ENCODE measurements at places on chromosomes 3 and 15.

GRCh38 chr3:120875989-120876388 lies 32.0 kb upstream of the STXBP5L start:
- DNase-seq, result no peak

DNA sequence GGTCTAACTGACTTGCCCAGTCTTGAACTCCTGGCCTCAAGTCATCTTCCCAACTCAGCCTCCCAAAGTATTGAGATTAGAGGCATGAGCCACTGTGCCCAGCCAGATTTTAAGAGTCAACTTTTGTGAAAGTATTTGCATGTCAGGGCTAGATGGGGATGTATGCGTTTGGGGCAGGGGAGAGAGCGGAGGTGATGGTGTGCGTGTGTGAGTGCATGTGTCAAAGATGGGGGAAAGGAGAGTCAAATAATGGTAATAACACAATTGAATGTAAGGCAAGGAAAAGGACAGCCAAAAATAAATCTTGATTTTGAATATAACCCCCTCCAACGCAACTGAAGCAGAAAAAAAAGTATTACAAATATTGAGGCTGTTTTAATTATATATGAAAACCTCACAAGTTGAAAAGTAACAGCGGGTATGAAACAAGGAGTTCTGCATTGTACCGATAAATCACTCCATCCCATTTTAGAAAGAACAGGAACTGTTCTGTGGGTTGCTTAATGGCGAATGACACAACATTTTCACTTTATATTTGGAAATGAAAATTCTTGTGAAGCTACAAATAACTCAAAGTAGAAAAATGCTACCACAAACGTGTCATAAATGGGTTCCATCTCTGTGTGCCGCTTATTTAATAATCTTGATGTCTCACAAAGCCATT lies 29.9 kb upstream of the LDHAL6B start:
- no peak for DNase-seq

DNA sequence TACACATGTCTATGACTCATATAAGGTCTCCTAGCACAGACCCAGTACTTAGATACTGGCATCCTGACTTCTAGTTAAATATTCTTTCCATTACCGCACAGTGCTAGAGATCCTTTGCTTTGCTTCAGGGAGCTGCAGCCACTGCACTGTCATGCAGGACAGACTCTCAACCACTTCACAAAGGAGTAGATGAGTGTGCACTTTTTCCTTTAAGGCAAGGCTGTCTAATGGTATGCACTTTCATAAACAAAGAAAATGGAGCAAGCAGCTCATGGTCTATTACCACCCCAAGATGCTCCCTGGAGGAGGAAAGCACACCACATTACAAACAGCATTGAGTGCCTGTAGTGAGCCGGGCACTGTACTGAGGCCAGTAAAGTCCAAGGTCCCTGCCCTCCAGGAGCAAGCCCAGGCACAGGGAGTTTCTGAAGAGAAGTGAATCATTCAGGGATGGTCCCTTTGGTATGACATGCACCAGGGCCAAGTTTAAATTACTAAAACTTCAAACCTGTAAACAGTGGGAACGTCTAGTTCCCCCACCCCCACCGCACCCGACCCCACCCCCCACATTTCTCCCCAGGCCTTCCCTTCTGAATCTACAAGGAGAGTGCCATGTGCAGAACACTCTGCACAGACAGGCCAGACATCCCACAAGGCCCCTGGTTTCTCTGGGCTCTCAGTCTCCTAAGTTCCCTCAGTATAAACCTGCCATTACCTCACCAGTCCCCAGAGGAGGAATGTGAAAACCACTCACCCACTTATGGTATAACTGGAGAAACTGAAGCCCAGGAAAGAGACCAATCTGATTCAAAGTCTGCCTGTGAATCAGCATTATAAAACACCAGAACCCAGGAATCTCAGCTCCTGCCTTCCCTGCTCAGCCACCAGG lies 107.8 kb upstream of the BCL6 start:
- DNase-seq, result no peak

- DNase-seq, result no peak
Observed at GRCh38 chr3:109241459-109242186, 74.7 kb downstream of the DPPA2 start.

DNA sequence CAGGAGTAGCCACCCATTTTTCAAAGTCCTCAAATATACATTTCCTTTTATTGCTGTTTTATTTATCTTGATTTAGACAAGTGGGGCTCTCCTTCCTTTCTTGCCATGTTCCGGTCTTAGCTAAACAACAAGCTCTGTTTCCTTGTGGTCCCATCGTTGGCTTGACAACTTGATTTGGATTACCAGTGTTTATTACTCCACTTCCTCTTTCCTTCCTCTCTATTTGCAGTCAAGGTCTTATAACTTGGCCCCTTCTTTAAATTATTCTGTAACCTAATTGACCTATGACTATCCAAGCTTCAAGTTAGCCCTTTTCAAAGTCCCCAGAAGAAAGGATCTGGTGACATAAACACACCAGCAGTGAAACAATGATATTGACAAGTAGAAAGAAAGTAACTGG lies 130.6 kb upstream of the STT3B start:
- DNase-seq, result no peak

- no peak for DNase-seq
Observed at GRCh38 chr3:152277198-152277597, 8.5 kb downstream of the MBNL1 start.

GRCh38 chr3:76353683-76354082 lies 568.3 kb upstream of the ZNF717 start:
- peak; percentile 35 for DNase-seq

- DNase-seq, result no peak
Observed at GRCh38 chr3:107975529-107976201, 115.2 kb downstream of the CD47 start.

GRCh38 chr3:108117241-108117775 lies 26.5 kb upstream of the CD47 start:
- DNase-seq, result no peak

DNA sequence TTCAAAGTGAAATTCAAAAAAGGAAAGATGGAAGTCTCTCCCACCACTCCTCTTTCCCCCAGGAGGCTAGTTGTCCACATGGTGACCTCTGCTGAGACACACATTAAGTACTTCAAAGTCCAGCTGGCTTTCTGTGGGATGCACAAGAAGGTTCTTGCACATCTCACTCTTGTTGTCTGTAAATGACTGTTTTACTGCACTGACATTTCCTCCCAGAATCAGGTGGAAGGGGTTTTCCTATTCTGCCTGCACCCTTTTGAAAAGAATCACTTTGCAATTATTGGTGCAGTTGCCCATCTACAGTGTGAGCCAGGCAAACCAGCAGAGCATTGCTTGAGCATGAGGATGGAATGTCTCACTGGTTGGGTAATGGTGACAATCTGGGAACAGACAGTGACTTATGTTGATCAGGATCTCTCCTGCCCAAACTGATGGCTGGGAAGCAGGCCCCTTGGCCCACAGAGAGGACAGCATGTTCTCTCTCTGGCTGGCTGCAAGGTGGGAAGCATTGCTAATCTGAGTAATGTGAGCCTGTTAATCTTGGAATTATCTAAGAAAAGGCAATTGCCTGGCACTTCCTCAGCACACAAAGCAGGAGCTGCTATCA lies 347.7 kb upstream of the SATB1 start:
- DNase-seq, result no peak

DNA sequence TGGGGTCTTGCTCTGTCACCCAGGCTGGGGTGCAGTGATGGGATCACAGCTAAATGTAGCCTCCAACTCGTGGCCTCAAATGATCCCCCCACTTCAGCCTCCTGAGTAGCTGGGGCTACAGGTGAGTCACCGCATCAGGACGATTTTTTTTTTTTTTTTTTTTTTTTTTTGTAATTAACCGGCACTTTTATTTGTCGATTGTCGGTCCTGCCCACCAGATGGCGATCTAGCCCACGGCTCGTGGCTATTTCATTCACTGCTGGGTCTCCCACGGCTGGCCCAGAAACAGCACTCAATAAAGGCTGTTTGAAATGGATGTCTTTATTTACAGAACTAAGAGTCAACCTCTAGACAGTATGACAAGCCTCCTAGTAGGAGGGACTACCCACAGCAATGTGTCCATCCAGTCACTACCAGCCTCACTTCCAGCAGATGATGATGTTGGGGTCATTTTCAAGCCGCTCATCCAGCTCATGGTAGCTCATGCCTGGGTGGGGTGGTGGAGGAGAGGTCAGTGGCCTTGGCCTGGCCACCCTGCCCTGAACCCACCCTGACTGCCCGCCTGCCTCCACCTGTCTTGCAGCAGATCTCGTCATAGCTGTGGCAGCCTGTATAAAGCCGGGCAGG lies 1.8 kb upstream of the ZMYND10 start:
- peak; percentile 57 for DNase-seq

GRCh38 chr3:129867506-129868124 lies 25.9 kb downstream of the TMCC1 start:
- DNase-seq, result no peak

- DNase-seq, result no peak
Observed at GRCh38 chr3:180420016-180420415, 181.9 kb upstream of the TTC14 start.

DNA sequence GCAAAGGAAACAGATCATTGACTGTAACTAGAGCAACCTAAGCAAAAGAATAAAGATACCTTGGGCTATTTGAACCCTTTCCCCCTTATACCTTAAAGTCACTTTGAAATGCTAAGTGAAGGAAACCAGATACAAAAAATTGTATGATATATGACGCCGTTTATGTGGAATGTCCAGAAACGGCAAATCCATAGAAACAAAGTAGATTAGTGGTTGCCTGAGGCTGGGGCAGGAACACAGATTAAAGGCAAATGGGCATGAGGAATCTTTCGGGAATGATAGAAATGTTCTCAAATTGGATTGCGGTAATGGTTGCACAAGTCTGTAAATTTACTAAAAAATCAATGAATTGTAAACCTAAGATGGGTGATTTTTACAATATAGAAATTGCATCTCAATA lies 160.1 kb upstream of the CCDC54 start:
- peak; percentile 23 for DNase-seq

GRCh38 chr3:127646501-127647046 lies 17.6 kb downstream of the PODXL2 start:
- DNase-seq, result no peak

DNA sequence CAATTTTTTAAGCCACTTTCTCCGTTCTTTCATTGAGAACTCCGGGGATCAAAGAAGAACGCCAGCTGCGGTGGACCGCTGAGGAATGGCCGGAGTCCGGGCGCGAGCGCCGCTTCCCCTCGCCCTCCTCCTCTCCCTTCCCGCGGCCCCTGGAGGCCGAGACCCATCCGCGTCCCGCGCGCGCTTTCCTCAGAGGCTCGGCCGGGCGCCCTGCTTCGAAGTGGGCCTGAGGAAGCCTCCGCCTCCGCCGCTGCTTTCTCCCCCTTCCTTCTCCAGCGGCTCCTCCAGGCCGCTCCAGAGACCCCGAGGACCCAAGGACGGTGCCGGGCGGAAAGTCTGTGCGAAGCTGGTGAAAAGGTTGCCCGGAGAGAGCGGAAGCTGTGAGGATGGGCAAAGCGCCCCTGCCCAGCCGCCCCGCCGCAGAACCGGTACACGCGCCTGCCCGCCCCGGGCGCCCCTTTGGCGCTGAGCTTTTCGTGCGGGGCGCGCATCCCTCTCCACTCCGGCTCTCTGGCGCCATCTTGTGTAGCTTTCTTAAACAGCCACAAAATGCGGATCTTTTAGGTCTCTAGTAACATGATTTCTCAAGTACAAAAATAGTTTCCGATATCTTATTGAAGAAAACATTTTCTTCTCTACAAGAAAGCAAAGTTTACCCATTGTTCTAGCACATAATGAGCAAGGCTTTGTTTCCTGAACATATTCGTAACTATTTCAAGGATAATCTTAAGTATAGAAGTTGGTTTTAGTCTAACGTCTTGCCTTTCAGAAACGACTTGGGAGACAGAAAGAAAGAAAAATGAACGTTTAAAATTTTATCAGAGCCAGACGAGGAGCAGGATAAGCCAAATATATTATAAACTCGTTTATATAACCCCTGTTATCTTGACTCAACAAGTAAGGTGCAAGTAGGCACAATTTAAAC lies 59.2 kb upstream of the FAM174B start:
- DNase-seq, result peak; percentile 90

DNA sequence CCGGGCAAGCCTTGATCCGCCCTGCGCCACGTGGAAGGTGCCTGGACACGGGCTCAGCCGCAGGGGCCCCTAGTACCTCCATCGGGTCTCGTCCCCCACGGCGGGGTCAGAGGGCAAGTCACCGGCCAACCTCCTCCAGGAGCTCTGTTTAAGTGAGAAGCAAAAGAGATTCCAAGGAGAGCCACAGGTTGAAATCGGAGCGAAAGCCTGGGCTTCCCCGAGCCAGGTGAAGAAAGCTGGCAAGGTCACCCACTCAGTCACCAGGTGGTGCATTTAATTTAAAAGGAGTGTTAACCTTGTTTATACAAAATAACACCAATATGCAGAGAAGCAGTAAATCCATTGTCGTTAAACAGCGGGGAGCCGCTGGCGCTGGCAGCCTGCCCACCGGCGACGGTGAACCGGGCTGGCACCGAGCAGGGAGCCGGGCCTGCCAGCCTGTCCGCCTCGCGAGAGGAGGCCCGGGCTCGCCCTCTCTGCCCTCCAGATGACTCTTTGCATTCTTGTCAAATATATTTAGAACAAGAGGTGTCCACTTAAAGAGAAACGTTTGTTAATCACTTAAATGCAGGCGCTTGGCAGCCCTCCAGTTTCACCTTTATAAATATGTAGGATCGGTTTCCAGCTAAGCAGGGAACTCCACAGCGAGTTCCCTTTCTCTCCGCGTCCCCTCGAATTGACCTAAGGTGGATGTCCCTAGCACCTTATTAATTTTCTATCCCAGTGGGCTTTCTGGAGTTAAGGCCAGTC lies 277.3 kb upstream of the NR2F2 start:
- DNase-seq, result peak; percentile 61

- peak; percentile 90 for DNase-seq
Observed at GRCh38 chr3:80190051-80190450, 422.3 kb upstream of the ROBO1 start.

GRCh38 chr15:60975952-60976351 lies 253.2 kb downstream of the RORA start:
- DNase-seq, result no peak

DNA sequence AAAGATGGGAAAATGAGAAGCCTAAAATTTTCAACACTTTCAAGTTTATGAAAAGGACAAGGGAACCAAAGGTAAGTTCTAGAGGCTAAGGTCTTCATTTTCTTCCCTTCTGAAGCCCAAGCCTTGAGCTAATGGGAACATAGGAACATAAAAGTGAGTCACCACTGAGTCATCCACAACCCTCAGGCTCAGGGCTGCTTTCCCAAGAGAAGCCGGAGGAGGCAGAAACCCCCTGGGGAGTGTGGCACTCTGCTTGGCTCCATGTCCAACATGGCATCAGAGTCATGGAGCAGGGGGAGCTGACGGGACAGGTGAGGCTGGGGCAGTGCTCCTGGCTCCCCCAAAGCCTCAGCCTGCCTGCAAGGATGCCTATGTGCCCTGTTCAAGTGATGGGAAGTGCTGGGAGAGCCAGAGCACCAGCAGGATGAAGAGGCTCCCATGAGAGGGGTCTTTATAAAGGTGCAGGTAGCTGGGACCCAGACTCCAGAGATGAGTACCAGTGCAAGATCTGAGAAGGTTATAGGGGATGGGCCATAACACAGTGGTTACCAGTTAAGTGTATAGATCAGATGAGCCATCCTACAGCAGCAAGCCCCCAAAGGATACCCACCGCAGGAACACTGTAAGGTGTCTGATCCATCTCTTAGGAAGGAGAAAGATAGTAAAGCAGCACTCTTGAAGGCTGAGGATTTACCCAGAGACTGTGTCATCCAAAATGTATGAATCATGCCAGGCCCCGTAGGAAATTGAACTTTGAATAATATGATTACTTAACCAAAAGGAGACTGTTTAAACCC lies 31.8 kb upstream of the RYR3 start:
- no peak for DNase-seq

GRCh38 chr3:50913260-50913659 lies 238.5 kb downstream of the DOCK3 start:
- no peak for DNase-seq

- DNase-seq, result no peak
Observed at GRCh38 chr3:10515884-10516495, 10.6 kb upstream of the ATP2B2 start.
